Renal cortex interstitium (tissue), 15 donors: ENCODE measurements at places on chromosomes 7 and 10. TPM values are rescaled to one million over a fixed set of nuclear protein-coding genes. Genes with fewer than 3 reads are reported as not detected.

MRPL32 gene
- polyA plus RNA-seq, result 97.0 TPM

GIMAP1 gene
- polyA plus RNA-seq, result 2.1 TPM

OPALIN gene
- not detected for polyA plus RNA-seq

GNAT3 gene
- polyA plus RNA-seq, result not detected

THNSL1 gene
- polyA plus RNA-seq, result 17.2 TPM

C10orf143 gene
- polyA plus RNA-seq, result 6.5 TPM

BMPER gene
- polyA plus RNA-seq, result 24.7 TPM

JAKMIP3 gene
- 0.20 TPM for polyA plus RNA-seq

PRKCQ gene
- polyA plus RNA-seq, result 14.4 TPM

TDRD1 gene
- polyA plus RNA-seq, result 0.06 TPM

MLLT10 gene
- polyA plus RNA-seq, result 51.5 TPM

ABCA13 gene
- polyA plus RNA-seq, result 0.94 TPM

FMC1 gene
- polyA plus RNA-seq, result 26.8 TPM

UTF1 gene
- not detected for polyA plus RNA-seq

MUC12 gene
- polyA plus RNA-seq, result 0.02 TPM

FAM237B gene
- 0.48 TPM for polyA plus RNA-seq

SKIDA1 gene
- 11.9 TPM for polyA plus RNA-seq
